ENCODE measurements at places on chromosomes 7 and 10.
A peak's percentile ranks its signal among the peaks of the same experiment; 100 is the strongest.

- DNase-seq: peak; percentile 62
Measured at GRCh38 chr10:101780818-101781654, 2.2 kb downstream of the NPM3 start.

- no peak for DNase-seq
Measured at GRCh38 chr10:57661206-57661605, 606.5 kb downstream of the IPMK start.

- DNase-seq: no peak
Measured at GRCh38 chr7:5001911-5002310, 42.9 kb upstream of the MMD2 start.

DNA sequence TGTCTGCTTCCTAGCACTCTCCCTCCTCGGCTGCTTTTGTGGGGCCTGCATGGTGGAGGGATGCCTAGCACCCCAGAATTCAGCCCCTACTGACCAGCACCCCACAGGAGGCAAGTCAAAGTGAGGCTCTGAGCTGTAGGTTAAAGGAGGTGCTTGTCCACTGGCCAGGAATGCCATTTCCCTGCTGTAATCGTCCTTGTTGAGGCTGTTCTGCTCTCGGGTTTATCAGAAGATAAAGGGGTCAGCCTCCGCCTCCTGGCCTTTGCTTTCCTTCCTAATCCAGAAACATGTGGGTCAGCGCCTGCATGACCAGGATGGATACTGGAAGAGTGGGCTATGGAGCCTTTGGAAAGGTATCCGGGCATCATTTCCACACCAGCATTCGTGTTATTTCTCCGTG lies 98.9 kb downstream of the MKI67 start:
- DNase-seq: no peak

GRCh38 chr7:143354965-143355364 lies 7.5 kb downstream of the FAM131B start:
- no peak for DNase-seq

DNA sequence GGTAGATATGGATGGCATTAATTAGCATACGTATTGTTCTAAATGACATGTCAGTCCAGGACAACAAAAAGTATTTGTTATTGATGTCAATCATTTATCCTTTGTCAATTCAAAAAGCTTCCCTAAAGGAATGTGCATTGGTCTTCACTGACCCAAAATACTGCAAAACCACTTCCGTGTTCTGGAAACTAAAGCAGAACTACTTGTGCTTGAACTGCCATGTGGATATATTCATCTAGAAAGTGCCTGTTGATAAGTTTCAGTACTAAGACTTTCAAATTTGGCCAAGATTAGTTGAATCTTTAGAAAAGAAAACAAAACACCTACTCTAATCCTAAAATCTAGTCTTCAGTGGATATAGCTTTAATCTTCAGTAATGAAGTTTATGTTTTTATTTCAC lies 242.1 kb upstream of the PPP1R3A start:
- no peak for DNase-seq

DNA sequence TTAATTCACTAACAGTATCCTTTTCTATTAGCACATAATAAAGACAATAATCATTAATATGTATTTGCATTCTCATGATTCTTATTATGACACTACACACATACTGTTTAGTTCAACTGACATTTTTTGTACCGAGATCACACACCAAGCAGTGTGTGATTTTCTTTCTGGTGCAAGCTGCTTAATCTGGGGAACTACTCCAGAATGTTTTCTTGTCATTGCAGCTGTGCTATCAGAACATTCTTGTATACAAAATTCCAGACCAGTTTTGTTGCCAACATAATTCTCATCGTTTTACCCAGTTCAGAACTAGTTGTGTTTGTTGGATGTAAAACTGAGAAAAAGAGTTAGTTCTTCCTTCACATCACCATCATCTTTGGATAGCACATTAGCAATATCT lies 37.4 kb downstream of the VKORC1L1 start:
- no peak for DNase-seq

GRCh38 chr7:48292949-48293348 lies 121.7 kb downstream of the ABCA13 start:
- DNase-seq: no peak

DNA sequence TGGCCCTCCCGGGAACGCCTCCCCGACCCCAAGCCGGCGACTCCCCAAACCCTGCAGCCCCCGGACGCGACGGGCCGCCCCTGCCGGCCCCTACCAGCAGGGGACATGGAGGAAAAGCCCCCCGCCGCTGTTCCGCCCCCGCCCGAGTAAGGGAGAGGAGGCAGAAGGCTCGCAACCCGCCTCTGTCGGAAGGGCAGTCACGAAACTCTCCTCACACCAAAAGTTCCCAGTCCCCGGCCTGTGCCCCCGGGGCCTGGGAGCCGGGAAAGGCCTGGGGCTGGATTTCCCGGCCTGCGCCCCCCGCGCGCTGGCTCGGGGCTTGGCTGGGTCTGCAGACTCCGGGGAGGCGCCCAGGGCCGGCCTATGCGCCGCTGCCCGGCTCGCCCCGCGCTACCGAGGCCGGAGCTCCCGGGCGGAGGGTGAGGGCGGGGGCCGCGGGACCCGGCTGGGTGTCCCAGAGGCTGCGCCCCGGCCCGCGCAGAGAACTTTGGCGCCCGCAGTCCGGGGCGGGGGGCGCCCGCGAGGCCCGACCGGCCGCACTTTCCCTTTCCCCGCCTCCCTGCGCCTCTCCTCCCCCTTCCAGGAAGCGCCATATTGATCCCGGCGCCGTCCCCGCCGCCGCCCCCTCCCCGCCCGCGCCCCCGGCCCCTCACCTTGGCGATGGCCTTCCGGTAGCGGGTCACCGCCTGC lies 728 bp downstream of the PARD3 start:
- DNase-seq: peak; percentile 82

GRCh38 chr10:73907841-73908517 lies 3.0 kb upstream of the PLAU start:
- peak; percentile 46 for DNase-seq

DNA sequence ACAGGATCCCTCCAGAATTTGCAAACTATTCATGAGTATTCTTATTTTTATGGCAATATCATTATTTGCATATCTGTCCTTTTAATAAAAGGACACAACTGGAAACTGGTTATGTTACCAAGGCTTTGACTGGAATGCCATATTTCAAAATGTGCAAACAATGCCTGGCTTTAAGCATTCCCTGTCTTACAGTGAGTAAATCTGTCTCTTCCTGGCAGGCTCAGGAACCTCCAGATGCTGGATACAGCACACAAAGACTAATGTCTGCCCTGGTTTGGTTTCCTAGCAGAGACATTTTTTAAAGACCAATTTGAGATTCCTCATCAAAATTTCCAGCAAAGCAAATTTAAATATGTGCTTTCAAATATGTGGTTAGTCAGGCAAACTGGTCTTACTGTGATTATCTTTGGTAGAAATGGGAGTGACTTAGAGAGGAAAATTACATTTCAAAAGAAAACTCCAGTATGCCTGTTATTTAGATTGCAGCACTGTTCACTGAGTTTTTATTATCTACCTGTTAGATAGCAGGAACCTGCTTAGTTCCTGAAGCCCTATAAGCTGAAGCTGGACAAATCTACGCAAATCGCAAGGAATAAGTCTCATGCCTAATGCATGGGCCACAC lies 31.3 kb downstream of the RNF216 start:
- no peak for DNase-seq

GRCh38 chr7:99380823-99381663 lies 6.5 kb downstream of the ARPC1B start:
- DNase-seq: no peak

DNA sequence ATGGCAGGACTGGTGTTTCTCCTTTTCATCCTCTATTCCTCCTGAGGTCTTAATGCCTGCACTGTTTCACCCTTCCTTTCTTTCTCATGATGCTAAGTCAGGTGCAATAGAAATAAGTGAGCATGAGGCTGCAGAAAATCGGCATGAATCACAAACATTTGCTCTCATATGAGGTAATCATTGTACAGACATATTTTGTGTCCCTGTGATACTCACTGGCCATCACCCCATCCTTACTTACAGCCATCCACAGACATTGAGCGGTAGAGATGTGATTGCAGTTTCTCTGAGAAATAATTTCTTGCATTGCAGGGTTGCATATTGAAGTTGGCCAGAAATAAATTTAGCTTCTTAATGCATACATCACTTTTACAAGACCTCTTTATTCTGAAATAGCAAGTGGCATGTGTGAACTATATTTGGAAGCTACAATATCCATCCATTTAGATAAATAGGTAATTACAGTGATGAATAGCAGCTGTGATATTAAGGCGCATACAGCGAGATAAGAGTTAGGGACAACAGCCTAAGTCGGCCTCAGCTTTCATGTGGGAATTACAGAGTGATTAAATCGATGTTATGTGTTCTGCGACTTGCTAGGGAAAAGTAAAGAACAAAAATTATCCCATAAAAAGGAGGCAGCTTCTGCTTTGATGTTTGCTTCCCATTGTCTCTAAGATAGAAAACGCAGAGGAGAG lies 612.6 kb downstream of the SORCS3 start:
- DNase-seq: no peak

- no peak for DNase-seq
Measured at GRCh38 chr10:117903854-117904253, 142.9 kb downstream of the RAB11FIP2 start.

Measured in femur (tissue), 1 donor.